ENCODE measurements at places on chromosomes 1 and 21.

DNA sequence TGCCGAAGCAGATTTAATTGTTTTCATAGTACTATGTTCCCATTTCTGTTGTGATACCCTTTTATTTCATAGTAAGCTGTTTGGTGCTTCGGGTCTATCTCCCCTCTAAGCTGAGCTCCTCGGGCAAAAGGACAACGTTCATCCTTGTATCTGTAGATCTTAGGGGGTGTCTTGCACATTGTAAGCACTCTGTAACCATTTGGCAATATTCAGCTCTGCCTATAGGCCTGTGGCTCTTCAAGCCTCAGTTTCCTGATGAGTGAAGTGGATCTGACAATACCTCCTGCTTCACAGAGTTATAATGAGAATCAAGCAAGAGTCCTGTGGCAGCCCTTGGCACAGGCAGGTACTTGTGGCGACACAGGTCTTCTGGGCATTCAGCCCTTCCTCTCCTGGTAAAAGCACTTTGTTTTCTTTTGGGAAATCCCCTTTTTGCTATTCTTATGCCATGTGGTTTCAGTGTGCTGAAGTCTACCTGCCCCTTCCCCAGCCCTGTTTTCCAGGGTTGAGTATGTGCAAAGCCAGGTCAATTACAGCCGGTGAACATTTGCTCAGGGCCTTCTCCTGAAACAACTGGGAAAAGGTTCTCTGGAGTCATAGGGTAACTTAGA lies 8.5 kb upstream of the EXO1 start:
- no peak for DNase-seq

DNA sequence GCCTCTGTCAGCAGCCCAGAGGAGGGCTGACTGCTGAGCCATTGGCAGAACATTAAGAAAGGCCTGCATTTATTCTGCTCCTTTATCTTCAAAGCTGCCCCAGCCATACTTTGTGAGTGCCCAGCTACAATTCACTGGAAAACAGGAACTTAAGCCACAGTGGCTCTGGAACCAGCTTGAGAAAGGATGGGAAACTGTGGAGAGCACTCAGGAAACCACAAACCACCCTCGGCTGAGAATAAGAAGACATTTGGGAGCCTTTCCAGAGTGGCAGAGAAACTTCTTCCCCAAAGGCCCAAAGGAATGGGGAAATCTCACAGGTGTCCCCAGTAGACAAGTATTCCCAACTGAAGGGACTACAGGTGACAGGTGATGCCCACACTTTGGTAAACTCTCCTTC lies 1.8 kb downstream of the LAMB3 start:
- no peak for DNase-seq

DNA sequence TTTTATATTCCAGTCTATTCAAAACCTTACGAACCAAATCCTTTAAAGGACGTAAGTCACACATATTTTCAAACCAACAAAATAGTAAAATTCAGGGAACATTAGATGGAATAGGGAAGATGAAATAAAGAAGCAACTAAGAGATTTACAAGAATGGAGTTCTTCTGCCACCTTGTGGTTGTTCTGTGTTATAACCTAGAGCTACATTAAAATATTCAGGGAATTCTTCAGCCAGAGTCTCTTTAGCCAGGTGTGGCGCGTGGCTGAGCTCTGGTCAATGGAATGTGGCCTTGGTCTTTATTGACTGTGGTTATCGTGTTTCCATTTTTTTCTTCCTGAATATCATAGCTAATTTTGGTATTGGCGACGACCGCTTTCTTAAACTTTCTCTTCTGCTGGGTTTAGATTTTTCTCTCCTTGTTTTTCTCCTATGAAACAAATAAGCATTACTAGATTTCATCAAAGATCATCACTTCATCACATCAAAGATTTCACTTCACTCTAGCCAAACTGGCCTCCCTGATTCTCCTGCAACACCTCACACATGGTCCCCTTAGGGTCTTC lies 221.3 kb downstream of the MRPL39 start:
- DNase-seq = no peak

DNA sequence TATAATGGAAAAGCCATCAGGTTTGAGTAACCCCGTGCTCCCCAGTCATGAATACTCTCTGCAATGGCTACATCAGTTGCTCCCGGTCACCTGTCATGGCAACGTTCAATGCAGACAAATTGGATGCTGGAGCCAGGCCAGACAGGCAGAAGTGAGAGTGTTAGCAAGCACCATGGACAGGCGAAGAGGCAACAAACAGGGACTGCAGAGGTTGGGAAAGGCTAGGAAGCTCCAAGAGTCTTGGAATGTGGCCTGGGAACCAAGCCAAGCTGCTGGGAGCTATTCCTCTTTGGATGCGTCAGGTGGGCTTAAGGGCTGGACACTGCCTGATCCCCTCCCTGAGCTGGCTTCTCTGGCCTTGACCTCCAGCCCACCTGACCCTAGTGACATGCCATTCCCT lies 102.9 kb downstream of the ACTL8 start:
- DNase-seq = no peak

GRCh38 chr21:38848187-38848609 lies 42.5 kb downstream of the ETS2 start:
- DNase-seq = no peak

GRCh38 chr1:31433396-31433930 lies 20.4 kb downstream of the SERINC2 start:
- no peak for DNase-seq

DNA sequence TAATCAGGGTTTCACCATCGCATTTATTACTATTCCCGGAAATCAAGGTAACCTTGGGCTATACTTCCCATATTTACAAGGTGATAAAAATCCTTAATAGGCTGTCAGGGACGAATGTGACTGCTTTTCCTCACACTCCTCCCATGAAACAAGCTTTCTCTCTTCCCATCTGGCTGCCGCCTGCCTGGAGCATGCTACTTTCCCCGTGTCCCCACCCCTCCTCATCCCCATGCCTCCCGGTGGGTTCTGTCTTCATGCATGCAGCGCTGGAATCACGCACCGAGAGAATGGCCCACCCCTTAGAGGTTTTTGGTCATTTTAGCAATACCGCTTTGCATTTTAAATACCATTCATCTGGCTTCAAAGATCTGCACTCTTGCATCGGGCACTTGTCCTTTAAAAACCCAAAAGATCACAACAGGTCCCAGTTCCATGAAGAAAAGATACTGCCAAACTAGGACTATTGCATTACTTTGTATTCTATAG lies 339.1 kb downstream of the NTNG1 start:
- DNase-seq = no peak

DNA sequence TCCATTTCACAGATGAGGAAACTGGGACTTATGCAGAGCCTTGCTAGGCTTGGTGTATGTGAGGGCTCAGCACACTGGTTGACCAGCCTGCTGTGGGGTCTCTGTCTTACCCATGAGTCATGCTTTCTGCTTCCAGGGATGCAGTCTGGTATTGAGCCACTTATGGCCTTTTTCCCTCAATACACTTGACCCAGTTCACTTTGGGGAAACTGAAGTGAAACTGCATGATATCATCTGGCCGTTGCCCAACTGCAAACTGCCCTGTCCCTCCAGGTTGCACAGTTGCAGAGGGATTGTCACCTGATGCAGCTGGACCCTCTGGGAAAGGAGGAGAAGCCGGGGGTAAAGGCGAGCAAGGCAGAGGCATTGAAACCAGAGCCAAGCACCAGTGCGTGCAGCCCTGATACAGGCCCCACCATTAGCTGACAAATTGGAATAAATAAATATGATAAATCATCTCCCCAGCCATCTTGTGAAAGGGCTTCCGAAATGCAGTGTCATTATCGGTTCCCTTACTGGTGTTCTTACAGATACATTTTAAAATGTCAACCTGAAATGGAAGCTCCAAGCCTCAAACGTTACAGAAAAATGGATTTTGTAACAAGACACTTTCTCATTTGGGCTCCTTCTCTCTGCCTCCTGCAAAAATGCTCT lies 39.3 kb upstream of the DUSP10 start:
- no peak for DNase-seq

DNA sequence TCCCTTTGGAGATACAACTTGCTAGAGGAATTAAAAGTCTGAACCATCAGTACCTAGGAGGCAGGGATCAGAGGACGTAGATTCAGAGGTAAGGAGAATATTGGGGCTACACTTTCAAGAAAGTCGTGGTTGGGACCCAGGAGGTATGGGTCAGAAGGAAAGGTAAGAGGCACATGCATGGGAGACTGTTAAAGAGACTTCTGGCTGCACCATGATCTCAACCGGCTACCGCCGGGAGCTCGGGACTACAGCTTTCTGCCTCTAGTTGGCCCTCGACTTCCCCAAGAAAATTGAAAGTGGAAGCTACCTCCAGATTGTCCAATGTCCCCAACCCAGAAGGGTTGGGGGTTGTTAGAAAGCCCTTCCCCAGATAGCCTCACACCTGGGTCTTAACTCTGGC lies 355.7 kb upstream of the TMPRSS15 start:
- DNase-seq = no peak

- DNase-seq = no peak
Observed at GRCh38 chr1:145826030-145826429, 2.0 kb downstream of the POLR3C start.

DNA sequence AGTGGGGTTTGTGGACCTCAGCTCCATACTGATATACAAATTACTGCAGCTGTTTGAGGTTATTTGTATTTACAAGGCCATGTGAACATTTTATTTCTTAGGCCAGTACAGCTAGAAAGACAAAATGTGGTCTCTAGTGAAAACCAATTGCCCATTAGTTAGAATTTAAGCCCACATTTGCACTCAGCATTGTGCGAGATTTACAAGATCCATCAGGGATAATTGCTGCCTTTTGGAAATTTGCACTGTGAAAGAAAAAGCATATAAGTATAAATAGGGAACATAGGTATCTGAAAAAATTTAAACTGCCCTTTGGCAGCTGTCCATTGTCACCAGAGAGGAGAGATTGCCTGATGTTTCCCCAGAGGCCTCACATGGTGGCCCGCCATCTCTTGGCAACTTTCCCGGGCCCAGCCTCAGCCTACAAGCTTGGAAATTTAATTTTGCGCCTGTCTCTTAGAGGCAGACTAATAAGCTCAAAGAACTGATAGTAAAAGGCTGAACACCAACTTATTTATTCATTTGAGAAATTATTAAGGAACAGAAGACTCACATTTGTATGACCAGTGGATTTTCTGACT lies 120.7 kb downstream of the MAP3K21 start:
- DNase-seq = no peak

GRCh38 chr1:15441247-15441646 lies 3.0 kb downstream of the CTRC start:
- DNase-seq = no peak

DNA sequence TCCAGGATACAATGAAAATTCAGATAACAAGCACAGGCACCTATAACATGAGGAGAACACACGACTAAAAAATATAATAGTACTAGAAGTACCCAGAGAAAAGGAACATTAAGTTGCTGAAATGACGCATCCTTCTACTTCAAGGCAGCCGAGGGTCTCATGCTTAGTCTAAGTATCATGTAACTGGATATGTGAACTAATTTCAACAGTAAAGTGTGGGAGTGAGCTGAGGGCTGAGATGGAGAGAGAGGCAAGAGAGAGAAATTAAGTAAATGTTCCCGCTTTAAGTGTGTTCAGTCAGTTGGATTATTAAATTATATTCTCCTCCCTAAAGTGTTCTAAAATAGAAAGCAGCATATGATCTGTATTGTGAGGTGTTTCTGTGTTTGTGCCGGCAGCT lies 152.2 kb upstream of the KRTAP19-8 start:
- DNase-seq = no peak

DNA sequence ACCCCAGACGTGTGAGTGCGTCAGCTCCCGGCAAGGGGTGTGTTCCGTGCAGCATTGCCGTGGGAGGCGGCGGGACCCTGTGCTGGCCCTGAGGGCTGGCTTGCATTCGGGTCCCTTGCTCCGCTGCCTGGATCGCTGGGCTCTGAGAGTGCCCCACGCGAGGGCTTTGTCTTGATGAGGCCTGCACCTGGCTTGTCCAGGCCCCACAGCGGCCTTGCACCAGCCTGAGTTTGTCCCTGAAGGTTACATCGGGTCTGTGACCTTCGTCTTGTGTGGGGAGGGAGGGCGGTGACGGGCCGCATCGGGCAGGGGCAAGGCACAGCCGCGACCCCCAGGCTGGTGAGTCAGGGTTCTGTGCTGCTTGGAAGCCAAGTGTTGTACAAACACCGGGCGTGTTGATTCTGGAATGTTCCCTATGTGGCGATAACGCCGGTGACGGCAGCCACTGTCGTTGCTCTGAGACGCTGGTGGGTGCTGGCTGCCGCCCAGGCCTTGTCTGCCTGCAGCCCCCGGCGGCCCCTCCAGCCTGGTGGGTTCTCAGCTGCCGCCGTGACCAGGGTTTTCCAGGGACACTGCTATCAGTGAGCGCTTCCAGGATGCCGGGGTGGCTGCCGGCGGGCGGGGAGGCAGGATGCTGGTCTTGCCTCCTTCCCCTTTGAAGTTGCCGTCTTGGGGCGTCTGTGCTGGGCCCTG lies 42.9 kb downstream of the SLX9 start:
- no peak for DNase-seq

GRCh38 chr1:39540504-39541031 lies 36.0 kb downstream of the PABPC4 start:
- no peak for DNase-seq

DNA sequence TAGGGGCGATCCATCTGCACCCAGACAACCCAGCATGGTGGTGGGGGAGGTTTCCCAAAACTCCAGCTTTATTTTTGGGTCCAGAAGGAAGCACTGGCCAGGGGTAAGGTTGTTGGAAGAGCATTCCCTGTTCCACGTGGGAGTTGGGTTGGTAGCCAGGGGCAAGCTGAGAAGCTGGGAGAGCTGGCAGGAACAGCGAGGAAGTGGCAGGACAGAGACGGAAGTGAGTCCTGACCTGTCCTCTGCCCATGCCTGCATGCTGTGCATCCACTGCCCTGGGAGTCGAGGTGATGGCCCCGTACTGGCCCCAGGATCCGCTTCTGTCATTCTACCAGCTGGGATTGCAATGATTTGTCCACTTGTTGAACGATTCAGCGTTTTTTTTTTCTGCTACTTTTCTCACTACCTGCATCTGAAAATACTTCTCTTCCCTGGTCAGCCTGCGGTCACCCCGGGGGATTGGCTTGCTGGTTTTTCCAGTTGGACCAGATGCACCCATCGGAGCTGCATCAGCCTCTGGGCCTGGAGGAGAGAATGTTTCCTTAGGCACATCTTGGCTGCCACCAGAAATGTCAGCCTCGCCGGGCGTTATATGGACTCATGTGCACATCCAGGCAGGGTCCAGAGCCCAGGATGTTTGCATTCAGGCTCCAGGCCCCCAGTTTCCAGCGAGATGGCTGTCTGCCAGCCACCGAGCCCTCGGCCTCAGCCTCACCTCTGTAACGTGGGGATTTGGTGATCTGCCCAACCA lies 28.3 kb upstream of the TMPRSS2 start:
- no peak for DNase-seq

DNA sequence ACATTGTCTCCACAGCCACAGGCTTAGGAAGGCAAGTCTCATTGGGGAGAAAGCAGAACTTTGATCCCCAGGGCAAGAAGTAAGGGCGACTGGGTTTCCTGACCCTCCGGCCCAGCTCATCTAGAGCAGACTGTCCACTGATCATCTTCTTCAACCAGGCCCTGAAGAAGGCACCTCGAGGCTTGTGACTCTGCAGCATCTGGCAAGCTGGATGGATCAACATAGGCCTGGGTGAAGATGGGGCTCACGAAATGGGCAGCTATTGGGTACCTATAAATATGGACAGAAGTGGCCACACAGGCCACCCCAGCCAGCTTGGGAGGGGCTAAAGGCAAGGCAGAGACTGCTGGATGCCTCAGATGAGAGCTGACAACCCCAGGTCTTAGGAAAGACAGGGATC lies 13.0 kb downstream of the TAL1 start:
- no peak for DNase-seq
